ENCODE measurements at places on chromosomes 2 and 18. TPM values are rescaled to one million over a fixed set of nuclear protein-coding genes. Genes with fewer than 3 reads are reported as not detected.

DNA sequence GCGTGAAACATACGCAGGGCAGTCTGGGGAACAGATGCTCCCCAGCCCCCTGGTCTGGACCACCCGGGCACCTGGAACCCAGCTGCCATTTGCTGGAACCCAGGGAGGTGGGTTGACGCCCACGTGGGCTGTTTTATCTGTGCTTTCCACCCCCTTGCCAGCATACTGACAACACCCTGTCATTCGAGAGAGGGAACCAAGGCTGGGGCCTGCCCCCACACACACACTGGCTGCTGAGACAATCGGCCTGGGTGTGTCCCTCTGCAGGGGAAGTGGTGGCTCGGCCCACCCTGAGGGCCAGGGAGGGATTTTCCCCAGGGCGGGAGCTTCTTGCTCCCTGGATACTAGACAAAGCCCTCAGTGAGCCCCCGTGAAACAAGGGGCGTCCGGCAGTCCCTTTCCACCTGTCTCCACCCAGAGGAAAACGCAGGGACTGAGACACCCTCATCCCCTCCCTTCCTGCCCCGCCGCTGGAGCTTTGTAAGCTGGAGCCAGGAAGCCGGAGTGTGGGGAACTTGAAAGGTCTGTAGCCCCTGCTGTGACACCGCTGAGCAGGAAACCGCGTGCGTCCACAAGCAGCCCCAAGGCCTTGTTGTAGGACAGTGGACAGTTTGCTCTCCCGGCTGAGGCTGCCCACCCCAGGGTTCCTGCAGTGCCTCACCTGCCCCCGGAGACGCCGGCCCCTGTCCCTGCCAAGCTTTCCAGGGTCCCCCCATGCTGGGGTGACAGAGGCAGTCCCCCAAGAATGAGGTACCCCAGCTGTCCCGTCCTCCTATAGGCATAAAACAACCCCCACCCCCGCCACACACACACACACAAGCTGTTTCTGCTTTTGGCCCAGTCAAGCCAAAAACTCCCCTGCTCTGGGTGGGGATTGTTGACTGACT is 14.1 kb upstream of the KLF11 start:
- peak; percentile 54 for DNase-seq

DNA sequence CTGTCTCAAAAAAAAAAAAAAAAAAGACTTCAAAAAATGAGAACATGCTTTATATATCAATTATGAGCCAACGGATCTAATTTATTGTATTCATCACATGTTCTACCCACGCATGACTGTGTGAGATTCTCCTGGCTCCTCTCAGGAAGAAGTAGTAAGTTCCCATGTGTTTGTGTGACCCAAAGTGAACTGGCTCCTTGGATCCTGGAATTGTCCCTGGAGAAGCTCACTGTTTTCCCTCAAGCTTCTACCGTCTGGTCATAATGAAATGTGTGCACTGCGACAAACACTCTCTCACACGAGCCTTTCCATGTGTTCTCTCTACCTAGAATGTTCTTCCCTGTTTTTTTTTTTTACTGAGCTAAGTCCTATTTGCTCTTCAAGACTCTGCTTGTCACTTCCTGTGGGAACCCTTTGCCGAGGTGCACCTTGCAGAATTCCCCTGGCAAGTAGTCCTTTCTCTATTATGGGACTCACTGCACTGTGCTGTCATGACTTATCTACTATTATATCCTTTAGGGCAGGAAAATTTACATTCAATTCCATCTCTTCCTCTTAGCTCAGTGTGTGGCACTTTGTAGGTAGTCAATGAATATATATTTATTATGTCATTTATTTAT is 83.2 kb upstream of the THOC1 start:
- no peak for DNase-seq

GRCh38 chr2:61356261-61356957 is 114.5 kb downstream of the USP34 start:
- no peak for DNase-seq

DNA sequence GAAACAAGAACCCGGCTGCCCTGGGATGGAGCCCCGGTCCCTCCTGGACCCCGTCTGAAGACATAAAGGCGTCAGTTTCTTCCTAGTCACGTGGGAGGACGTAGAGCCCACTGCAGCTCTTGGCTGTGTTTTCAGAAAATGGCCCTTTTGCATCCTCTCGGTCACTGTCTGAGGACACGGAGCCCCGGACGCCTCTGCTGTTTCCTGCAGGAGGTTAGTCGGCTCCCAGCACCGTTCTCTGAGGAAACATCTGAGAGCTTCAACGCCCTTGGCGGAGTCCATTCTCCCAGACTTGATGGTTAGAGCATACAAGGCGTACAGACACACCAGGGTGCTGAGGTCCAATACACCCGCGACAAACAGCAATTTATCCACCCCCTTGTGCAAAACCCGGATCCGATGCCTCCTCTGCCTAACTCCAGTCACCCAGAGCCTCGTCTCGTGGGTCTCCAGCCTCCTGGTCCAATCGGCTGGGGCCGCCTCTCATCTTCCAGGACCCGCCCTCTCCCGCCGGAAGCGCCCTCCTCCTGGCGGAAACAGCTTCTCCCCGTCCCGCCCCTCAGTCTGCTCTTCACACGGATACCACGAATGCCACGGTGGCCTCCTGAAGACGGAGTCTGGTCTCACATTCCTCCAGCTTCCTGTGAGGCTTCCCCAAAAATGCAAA is 119.4 kb downstream of the TMEM18 start:
- DNase-seq: no peak

DNA sequence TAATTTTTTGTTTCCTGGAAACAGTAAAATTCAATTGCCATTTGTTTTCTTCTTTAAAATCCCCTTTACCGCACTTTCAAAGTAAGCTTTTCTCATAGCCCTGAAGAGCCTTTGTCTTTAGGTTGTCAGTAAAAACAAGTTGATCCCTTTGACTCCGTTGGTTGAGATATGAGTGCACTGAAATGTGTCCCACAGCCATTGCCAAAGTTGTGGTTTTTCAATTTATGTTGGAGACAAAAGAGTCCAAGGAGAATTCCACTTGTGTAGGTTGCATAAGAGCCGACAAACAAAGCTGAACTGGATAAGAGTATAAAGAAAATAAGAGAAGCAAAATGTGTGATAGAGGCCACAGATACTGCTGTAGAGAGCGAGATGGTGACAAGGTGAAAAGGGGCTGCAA is 26.1 kb upstream of the HNMT start:
- DNase-seq: no peak

DNA sequence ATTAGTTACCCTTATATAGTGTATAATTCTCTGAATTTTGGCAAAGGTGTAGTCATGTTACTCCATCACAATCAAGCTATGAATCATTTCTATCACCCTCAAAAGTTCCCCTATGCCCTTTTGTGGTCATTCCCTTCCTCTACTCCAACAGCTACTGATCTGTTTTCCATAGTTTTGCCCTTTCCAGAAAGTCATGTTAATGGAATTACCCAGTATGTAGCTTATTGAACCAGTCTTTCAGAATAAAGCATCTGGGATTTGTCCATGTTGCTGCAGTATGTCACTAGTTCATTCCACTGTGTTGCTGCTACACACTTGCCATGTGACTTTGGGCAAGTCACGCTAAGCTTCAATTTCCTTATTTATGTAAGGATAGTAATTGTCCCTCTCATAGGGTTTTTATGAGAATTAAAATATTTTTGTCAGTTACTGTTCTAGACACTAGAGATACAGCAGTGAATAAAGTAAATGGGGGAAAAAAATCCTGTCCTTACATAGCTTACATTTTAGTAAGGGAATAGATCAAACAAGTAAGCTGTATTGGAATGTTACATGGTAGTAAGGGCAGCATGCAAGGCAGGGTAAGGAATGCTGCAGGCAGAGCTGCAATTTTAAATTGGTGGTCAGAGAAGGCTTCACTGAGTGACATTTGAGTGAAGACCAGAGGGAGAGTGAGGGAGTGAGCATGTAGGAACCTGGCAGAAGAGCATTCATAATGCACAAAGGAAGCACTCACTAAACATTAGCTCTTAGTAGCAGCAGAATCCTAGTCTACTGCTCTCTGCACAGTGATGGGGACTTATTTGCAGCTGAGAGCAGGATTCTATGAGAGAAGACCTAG is 80.3 kb upstream of the TSPYL6 start:
- no peak for DNase-seq

GRCh38 chr2:43427032-43427424 is 168.8 kb downstream of the THADA start:
- no peak for DNase-seq

GRCh38 chr2:172223601-172224054 is 120.9 kb upstream of the DLX2 start:
- no peak for DNase-seq

Gene POTEC
- total RNA-seq: not detected

Gene DSG4
- total RNA-seq: not detected

Gene UPP2
- not detected for total RNA-seq

Gene C2orf78
- not detected for total RNA-seq

Gene TEX44
- total RNA-seq: not detected

Gene GPBAR1
- total RNA-seq: 1.5 TPM

Gene HOXD3
- total RNA-seq: 28.2 TPM

All from ureter (tissue), 1 donor.